ENCODE measurements at places on chromosomes 13 and 19.

GRCh38 chr19:3899531-3900294 lies 19.2 kb downstream of the ATCAY start:
- H3K36me3 ChIP-seq, result no peaks in the 10 kb centered on the region
- H3K4me3 ChIP-seq, result no peak overlapping the region
- no peak overlapping the region for H3K27ac ChIP-seq
- H3K27me3 ChIP-seq, result no peaks in the 10 kb centered on the region
- no peaks in the 10 kb centered on the region for H3K4me1 ChIP-seq

- H3K4me1 ChIP-seq, result no peaks in the 10 kb centered on the region
- H3K27ac ChIP-seq, result no peak overlapping the region
- no peaks in the 10 kb centered on the region for H3K27me3 ChIP-seq
- no peak overlapping the region for H3K4me3 ChIP-seq
- no peaks in the 10 kb centered on the region for H3K36me3 ChIP-seq
- no peak for DNase-seq
Observed at GRCh38 chr13:36108954-36109353, 22.2 kb downstream of the DCLK1 start.

DNA sequence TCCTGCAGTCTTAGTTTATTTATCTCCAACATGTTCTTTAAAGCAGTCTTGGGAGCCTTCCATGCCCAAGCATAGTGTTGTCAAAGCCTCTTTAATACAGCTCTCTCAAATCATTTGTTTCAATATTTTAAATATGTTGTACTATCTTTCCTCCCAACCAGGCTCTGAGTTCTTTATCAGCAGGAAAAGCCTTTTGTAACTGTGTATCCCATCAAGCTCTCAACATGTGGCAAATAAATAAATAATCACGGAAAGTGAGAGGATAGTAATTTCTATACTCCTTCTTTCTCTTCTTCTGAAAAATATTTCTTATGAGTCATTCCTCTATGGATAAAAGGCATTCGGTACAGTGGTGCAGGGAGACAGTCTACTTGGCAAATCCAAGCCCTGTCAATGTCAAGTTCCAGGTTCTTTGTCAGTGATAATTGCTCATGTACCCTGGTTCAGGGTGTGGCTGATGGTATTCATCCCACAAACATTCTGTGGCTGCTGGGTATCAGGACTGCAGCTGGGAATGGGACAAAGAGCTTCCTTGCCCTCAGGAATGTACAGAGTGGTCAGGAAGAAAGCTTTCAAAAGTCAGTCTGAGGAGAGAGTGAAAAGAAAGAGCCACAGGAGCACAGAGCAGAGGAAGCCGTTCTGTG lies 384.3 kb downstream of the EFNB2 start:
- H3K36me3 ChIP-seq, result no peaks in the 10 kb centered on the region
- peaks cover 69% of the 10 kb centered on the region for H3K4me1 ChIP-seq
- peak; percentile 87 for DNase-seq
- peak overlapping the region; percentile 81 for H3K27ac ChIP-seq
- H3K27me3 ChIP-seq, result no peaks in the 10 kb centered on the region

- no peak overlapping the region for H3K27ac ChIP-seq
- no peaks in the 10 kb centered on the region for H3K27me3 ChIP-seq
- H3K36me3 ChIP-seq, result no peaks in the 10 kb centered on the region
Observed at GRCh38 chr13:108925070-108925469, 295.7 kb downstream of the MYO16 start.

GRCh38 chr19:14056069-14056666 lies 5.7 kb downstream of the PALM3 start:
- no peaks in the 10 kb centered on the region for H3K36me3 ChIP-seq
- peaks cover 26% of the 10 kb centered on the region for H3K4me1 ChIP-seq
- H3K27me3 ChIP-seq, result no peaks in the 10 kb centered on the region
- H3K4me3 ChIP-seq, result no peak overlapping the region
- no peak for DNase-seq

GRCh38 chr19:17772172-17772571 lies 20.9 kb downstream of the FCHO1 start:
- DNase-seq, result no peak
- no peaks in the 10 kb centered on the region for H3K27me3 ChIP-seq
- peaks cover 7% of the 10 kb centered on the region for H3K4me1 ChIP-seq
- no peaks in the 10 kb centered on the region for H3K36me3 ChIP-seq
- H3K4me3 ChIP-seq, result no peak overlapping the region
- no peak overlapping the region for H3K27ac ChIP-seq

DNA sequence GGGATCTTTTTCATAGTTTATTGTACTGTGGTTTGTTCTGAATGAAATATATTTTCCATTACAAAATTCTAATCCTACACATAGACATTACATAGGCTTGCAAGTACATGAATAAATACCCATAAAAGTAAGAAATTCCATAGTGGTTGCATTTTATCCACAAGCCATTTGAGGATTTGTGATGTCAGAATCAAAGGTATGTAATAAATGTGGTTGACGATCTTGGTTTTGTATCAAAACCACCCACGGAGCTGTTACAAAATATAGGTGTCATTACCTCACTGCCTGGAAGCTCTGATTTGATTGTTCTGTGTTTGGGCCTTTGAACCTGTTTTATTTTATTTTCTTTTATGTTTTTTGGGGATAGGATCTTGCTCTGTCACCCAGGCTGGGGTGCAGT lies 125.1 kb downstream of the NALCN start:
- no peak overlapping the region for H3K4me3 ChIP-seq
- no peaks in the 10 kb centered on the region for H3K27me3 ChIP-seq
- no peaks in the 10 kb centered on the region for H3K36me3 ChIP-seq
- H3K27ac ChIP-seq, result no peak overlapping the region
- no peak for DNase-seq

GRCh38 chr13:23861310-23861709 lies 27.9 kb downstream of the MIPEP start:
- H3K27ac ChIP-seq, result no peak overlapping the region
- no peaks in the 10 kb centered on the region for H3K36me3 ChIP-seq
- DNase-seq, result no peak
- H3K27me3 ChIP-seq, result no peaks in the 10 kb centered on the region

GRCh38 chr13:113936166-113936965 lies 37.5 kb downstream of the C13orf46 start:
- no peaks in the 10 kb centered on the region for H3K4me1 ChIP-seq
- no peaks in the 10 kb centered on the region for H3K27me3 ChIP-seq
- no peaks in the 10 kb centered on the region for H3K36me3 ChIP-seq
- H3K27ac ChIP-seq, result no peak overlapping the region
- no peak overlapping the region for H3K4me3 ChIP-seq

DNA sequence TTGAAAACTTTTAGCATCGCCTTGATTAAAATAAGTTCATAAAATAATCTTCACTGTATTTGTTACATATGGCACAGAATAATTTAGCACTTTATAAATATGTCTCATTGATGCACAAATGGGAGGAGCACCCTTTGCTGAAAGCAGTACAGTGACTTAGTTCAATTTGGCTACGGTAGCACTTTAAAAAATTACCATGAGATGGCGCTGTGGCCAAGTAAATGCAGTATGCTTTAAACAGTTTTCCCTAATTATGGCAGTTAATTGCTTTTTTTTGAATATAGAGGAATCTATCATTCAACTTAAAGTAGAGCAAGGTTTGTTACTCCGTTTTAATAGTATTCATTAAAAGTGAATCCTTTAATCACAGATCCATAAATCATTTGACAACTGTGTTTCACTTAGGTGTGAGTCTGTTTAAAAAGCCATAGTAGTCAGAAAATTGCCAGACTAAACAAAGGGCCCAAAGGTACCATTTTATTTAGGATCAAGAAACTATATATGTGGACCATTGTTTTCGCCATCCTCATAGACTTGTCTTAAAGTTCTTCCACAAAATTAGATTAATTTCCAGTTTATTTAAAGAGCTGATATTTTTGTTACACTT lies 34.7 kb upstream of the ESD start:
- H3K4me1 ChIP-seq, result no peaks in the 10 kb centered on the region
- no peak overlapping the region for H3K4me3 ChIP-seq
- DNase-seq, result peak; percentile 51

- peaks cover 7% of the 10 kb centered on the region for H3K27me3 ChIP-seq
- DNase-seq, result no peak
- H3K4me3 ChIP-seq, result no peak overlapping the region
- H3K27ac ChIP-seq, result no peak overlapping the region
Observed at GRCh38 chr13:23469951-23470421, 36.5 kb upstream of the SACS start.

- no peaks in the 10 kb centered on the region for H3K36me3 ChIP-seq
- no peak overlapping the region for H3K4me3 ChIP-seq
- peaks cover 6% of the 10 kb centered on the region for H3K4me1 ChIP-seq
- H3K27me3 ChIP-seq, result no peaks in the 10 kb centered on the region
- DNase-seq, result no peak
- H3K27ac ChIP-seq, result no peak overlapping the region
Observed at GRCh38 chr13:44211704-44212346, 161.8 kb upstream of the SERP2 start.

DNA sequence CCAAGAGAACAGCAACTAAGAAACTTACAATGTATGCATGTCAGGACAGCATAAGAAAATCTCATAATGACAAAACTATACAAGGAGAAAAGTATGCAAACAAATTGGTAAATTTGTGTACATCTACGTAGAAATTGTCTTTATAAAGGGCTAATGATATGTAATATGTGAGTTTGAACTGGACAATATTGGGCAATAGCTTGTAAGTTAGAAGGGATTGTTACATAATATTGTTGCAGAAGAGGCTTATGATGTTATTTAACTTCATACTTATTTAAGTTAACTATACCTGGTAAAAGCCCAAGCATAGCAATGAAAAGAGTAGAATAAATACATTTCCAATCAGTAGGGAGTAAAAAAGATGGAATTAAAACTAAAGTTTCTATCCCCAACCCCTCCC lies 134.0 kb downstream of the MAB21L1 start:
- no peak for DNase-seq
- no peaks in the 10 kb centered on the region for H3K4me1 ChIP-seq
